Activated CD4-positive, alpha-beta T cell treated with anti-CD3 and anti-CD28 coated beads for 36 hours (primary cell): ENCODE measurements at places on chromosomes 3 and 15.

DNA sequence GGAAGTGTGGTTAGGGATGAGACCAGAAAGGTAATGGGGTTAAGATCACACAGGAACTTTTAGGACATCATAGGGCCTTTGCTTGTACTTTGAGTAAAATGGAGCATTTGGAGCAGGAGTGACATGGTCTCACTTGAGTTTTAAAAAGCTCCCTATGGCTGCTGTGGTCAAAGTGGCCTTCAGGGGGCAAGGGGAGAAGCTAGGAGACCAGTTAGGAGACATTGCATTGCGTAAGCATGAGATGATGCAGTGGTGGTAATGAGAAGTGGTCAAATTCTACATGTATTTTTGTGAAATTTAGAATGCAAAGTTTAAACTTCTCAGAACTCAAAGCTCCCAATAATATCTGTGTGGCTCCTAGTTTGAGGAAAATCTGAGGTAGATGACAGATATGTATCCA, 27.9 kb downstream of the MED12L start:
- DNase-seq = no peak

DNA sequence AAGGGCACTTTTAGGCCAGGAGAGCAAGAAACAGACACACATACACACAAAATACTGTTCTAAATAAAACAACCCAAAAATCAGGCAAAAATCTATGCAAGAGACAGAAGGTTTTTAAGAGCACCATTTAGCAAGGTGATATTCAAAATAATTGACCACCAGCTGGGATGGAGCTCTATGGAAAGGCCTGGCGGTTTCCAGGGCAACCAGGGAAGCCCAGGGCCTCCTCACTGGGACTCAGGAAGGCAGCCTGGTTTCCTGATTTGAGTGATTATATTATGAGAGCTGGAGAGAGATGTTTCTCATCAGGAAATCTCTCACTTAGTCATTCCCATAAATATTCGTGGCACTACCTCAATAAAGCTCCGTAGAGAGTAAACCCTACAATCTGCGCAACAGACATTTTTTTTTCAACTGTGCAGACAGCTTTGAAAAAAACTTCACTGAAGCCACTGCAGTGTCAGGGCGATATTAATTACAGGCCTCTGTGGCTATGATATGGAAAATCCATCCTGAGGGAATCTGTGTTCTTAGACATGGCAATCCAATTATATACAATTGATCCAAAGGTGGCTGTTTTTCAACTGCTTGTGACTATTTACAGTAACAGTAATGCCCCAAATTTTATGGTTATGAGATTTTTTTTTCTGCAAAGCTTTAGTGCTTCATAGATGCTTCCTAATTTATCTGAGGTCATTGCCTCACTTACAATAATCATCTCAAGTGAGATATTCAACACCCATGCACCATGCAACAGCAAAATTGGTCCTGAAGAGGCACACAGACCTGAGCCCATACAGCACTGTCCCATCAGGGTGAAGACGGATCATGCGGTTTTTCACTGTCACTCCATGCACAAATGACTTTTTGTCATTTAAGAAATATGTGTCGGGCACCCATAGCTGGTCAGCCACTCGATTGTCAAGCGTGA, 152.1 kb downstream of the GABRB3 start:
- DNase-seq = no peak

GRCh38 chr15:70492240-70493177, 270.8 kb downstream of the UACA start:
- peak; percentile 93 for DNase-seq

- DNase-seq = peak; percentile 59
Measured at GRCh38 chr15:31488437-31489204, 162.0 kb downstream of the KLF13 start.

GRCh38 chr15:38274135-38274534, 21.5 kb downstream of the SPRED1 start:
- no peak for DNase-seq

GRCh38 chr3:24492971-24493551, 1.6 kb downstream of the THRB start:
- DNase-seq = no peak

DNA sequence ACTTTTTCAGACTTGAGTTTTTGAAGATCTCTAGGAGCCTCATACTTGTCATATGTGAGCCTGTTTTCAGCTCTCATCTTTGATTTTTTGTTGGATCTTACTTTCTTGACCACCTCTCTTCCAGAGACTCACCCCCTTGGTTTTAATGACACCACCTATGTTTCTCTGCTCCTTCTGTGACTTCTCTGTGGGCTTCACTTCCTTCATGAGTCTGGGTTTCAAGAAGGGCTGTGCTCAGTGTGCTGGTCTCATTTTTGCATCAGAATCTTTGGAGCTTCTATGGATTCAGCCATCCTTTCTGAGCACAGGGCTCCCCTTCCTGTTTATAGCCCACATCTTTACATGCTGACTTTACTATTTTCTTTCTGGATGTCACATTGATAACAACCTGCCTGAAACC, 17.7 kb downstream of the PPM1L start:
- DNase-seq = no peak

- DNase-seq = no peak
Measured at GRCh38 chr3:148367756-148368155, 329.9 kb upstream of the AGTR1 start.

- no peak for DNase-seq
Measured at GRCh38 chr15:69763831-69764230, 311.2 kb downstream of the RPLP1 start.

DNA sequence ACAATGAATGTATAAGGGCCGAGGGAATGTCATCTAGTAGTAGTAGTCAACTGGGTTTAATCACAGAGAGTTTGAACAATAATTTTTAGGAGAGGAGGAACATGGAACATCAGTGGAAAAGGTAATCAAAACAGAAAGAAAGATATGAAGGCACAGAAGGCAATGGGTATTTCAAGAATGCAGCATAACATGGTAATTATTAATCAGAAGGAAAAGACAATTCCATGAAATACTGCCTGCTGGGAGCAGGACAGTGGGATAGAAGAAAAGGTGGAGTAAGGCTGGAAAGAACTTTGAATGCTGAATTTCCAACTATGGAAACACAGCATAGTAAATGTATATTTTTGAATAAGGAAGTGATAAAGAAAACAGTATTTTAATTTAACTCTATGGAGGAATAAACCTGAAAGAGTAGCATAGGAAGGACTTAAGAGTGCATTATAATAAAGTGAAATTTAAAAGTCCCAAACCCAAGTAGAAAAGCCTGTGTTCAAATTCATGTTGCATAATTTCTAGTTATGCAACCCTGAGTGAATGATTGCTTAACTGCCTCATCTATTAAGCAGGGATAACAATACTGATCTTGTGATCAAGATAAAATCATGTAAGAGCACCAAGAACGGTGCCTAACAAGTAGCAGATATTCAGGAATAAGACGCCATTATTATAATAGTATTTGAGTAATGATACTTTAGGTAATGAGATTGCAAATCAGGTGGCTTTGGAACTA, 357.7 kb downstream of the TBC1D5 start:
- no peak for DNase-seq

- no peak for DNase-seq
Measured at GRCh38 chr15:92023965-92024364, 170.5 kb downstream of the SLCO3A1 start.

GRCh38 chr15:75508840-75509532, 57.5 kb upstream of the SIN3A start:
- peak; percentile 13 for DNase-seq

GRCh38 chr3:34022147-34022546, 223.7 kb downstream of the PDCD6IP start:
- DNase-seq = no peak

GRCh38 chr3:90121326-90121725, 1013.9 kb downstream of the EPHA3 start:
- DNase-seq = no peak

DNA sequence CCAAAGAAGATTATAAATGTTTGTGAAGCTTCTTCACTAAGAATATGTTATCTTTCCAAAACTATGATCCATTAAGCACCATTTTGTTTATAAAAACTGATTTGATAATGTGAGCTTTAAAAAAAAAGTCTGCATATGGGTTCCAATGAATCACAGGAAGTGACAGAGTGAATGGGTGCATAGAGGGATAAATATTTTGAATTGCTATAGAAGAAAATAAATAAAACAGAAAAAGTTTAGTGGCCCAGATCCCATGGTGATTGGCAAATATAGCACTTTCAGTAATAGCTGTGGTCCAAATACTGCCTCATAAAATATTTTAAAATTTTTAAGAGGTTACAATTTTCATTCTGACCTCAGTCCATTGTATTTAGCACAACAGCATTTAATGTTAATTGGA, 19.2 kb downstream of the CPA3 start:
- DNase-seq = no peak

DNA sequence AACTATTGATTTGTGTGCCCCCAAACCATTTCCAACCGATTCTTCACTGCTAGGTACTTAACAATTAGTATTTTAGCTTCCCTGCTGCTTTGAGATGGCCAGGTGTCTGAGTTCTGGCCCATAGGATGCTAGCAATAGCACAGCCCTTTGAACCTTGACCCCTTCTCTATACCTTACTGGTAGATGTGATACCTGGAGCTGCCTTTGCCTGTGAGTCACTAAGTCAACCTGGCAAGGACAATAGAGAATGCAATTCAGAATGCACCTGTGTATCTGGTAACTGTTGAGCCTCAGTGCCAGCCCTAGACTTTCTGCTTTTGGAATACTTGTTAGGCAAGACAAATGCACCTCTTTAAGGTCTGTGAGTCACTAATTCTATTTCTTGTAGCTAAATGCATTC, 467.4 kb downstream of the GRM7 start:
- no peak for DNase-seq

DNA sequence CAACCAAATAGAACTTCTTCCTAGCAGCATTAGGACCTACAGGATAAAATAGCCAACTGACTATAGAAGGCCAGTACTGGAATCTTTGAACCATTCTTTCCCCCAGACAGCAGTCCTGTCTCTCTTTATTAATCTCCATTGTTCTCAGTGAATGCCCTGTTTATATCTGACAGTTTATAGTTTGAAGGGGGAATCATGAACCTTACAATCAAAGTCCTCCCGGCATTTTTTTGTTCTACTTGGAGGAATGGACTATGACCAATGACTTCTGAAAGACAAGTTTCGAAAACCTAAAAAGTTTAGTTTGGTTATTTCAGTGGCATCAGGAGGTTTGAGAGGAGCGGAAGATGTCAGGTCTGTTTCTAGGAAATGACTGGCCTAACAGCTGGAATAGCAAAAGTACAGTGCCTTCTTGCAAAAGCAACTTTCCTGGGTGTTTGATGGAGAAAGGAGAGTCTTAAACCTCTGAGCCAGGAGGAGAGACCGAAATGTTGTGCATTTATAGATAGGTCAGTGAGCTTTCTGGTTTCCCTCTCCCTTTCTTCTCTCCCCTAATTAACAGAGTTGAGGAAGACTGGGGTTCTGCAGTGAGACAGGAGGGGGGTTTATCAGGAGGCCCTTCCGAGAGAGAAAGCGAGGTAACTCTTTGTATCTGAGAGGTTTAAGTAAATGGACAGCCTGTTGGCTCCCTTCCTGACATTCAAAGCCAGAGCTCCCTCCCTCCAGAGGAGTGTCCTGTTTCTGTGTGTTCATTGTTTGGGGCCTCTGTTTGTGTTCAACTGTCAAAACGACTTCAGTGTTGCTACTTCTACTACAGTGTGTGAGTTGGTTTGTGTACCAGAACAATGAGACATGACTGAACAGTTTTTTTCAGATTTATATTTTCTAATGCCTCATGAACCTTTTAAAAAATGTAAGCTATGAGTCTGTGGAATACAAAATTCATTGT, 383.0 kb upstream of the RARB start:
- DNase-seq = no peak

GRCh38 chr3:50318615-50319014, 3.9 kb downstream of the HYAL2 start:
- no peak for DNase-seq

- no peak for DNase-seq
Measured at GRCh38 chr15:62569460-62570404, 404.6 kb upstream of the C2CD4B start.

DNA sequence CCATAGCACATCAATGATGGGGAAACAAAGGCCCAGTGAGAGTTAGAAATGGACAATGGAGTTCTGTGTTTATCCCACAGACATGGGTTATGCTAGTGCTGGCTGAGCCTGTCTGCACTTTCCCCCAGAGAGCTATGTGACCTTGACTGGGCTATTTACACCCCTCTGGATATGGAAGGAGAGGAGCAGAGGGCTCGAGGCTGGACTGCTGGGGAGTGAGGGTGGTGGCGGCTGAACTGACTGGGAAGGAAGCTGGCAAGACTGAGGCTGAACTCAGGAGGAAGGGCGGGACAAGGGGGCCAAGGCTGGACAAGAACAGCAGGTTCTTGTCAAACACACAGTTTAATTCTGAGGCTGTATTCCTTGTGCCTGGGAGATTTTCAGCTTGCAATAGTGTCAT, 10.8 kb upstream of the INSYN1 start:
- DNase-seq = no peak

- no peak for DNase-seq
Measured at GRCh38 chr3:52715714-52716305, 9.9 kb downstream of the SPCS1 start.

DNA sequence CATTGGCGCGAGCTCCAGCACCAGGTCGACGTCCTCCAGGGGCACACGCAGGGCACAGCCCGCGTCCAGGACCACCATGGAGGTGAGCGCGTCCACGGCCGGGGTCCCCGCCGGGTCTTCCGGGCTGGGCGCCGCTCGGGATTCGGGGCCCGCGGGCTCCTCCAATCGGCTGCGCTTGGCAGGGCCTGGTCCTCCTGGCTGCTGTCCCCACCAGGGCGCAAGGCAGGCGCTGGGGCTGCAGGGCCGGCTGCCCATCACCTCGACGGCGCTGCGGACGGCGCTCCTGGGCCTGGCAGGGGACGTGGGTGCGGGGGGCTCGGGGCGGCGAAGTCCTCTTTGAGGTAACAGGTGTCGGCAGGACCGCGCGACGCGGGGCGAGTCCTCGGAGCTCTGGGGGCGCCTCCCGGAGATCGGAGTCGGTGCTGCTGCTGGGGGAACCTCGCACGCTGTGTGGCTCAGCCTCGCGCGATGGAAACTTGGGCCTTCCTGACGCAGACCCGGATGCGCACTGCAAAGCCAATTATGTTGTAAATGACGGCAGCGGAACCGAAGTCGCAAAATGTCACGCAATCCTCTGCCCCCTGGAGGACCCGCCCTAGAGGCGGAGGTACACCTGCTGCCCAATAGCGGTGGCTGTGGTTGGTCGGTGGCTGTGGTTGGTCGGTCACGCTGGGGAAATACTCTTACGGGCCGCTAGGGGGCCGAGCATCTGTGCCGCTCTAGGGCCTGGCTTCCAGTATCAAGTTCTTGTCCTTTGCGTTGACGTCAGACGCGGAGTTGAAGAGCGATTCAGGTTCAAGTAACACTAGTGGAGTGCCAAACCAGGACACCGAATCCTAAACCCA, at the start of gene PRR23C:
TSS of gene PRR23C (minus strand) at position 527 of the 845 bp plus-strand sequence. CDS start at position 255, 272 bp downstream.
- DNase-seq = peak; percentile 9

DNA sequence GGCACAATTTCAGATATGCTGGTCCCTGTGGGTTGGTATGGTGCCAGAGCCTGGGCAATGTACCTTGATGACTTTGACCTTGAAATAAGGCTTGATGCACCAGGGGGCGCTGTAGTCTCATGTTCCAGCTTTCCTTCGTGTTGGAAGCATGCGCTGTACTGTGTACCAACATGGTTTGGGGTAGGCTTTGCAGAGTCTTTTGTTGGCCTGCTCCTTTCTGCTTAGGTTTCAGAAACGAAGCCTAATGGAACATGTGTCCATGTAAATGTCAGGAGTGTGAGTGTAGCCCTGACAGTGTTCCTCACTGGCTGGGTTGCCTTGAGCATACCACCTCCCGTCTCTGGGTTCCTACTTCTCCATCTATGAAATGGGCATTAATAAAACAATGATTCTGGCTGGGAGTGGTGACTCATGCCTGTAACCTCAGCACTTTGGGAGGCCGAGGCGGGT, 3.6 kb upstream of the CCR4 start:
- DNase-seq = peak; percentile 97

GRCh38 chr3:49397470-49397869, 14.3 kb downstream of the RHOA start:
- DNase-seq = no peak
